ENCODE measurements at places on chromosomes 16 and 17.
A peak's percentile ranks its signal among the peaks of the same experiment; 100 is the strongest.

- DNase-seq, result no peak
Measured at GRCh38 chr16:86508028-86508946, 2.0 kb upstream of the FOXF1 start.

DNA sequence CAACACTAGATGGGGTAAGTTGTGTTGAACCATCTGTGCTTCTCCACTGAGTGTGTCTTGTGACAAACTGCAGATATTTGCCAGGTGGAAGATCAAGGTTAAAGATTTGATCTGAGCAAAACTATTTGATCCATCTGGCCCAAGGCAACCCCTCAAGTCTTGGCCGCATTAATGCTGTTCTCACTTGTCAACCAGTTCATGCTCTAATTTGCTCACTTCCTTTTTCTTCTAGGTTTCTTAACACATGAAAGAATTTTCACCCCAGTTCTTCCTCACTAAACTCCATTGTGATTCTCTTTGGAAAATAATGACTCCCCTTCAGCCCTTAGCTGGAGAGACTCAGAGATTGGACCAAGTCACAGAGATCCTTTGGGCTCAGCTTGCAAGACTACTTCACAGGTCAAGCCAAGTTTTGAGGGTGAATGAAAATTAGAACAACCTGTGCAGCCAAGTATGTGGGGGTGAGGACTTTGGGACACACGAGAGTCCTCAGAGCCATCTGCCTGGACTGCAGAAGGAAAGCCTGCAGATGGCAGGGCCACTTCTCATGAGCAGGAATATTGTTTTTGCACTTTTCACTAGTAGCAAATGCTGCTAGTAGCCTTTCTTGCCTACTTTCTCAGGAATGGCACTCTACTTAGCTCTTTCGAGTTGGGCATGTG lies 166.5 kb downstream of the AXIN2 start:
- no peak for DNase-seq

GRCh38 chr17:30415491-30415890 lies 36.8 kb downstream of the CPD start:
- no peak for DNase-seq

- DNase-seq, result peak; percentile 7
Measured at GRCh38 chr16:53129281-53130158, 74.7 kb downstream of the CHD9 start.

- no peak for DNase-seq
Measured at GRCh38 chr16:54236773-54237172, 49.8 kb downstream of the IRX3 start.

GRCh38 chr17:78234261-78234865 lies 2.9 kb downstream of the TMEM235 start:
- no peak for DNase-seq

GRCh38 chr16:17408955-17409441 lies 61.8 kb downstream of the XYLT1 start:
- DNase-seq, result no peak

- no peak for DNase-seq
Measured at GRCh38 chr17:40253565-40253964, 34.1 kb upstream of the CDC6 start.

GRCh38 chr16:81838794-81839193 lies 59.7 kb downstream of the PLCG2 start:
- DNase-seq, result no peak

GRCh38 chr17:80453126-80453997 lies 23.0 kb downstream of the NPTX1 start:
- DNase-seq, result no peak

GRCh38 chr16:12162151-12162985 lies 185.8 kb downstream of the SNX29 start:
- no peak for DNase-seq

- no peak for DNase-seq
Measured at GRCh38 chr17:62670202-62670821, 42.8 kb downstream of the MRC2 start.

DNA sequence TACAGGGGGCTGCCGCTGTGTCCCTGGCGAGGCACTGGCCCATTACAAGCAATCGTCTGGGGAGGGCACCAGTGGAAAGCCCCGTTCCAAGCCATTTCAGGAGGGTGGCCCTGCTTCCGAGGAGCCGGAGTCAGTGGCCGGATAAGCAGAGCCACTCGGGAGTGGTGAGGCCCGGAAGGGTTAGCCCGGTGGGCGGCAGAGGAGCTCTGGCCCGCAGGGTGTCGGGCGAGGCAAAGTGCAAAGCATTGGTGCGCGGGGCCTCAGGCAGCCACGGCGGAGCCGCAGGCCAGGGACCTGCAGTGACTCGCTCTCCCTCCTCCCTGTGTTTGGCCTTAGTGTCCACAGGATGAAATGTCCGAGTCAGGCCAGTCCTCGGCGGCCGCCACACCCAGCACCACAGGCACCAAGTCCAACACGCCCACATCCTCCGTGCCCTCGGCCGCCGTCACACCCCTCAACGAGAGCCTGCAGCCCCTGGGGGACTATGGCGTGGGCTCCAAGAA lies 24.6 kb downstream of the NME3 start:
- no peak for DNase-seq

- DNase-seq, result no peak
Measured at GRCh38 chr17:66135219-66135618, 56.7 kb downstream of the CEP112 start.

GRCh38 chr16:25018972-25019617 lies 3.9 kb upstream of the ARHGAP17 start:
- DNase-seq, result no peak

Measured in large intestine (tissue), 12 donors.